NCI-H187 (cell line): ENCODE measurements at places on chromosomes 11 and 22.

DNA sequence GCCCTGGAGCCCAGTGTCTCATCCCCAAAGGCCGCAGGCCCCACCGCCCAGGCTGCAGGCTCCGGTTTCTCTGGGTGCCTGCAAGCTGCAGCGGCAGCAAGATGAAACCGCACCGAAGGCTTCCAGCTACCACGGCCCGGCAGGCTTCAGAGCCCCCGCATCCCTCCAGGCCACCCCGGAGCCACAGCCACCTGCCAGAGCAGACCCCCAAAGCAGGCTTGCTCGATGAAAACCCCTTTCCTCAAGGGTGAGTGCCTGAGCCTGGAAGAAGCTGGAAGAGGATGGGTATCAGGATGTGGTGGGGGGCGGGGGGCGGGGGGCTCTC, 24.5 kb upstream of the GNB1L start:
- DNase-seq, result no peak

DNA sequence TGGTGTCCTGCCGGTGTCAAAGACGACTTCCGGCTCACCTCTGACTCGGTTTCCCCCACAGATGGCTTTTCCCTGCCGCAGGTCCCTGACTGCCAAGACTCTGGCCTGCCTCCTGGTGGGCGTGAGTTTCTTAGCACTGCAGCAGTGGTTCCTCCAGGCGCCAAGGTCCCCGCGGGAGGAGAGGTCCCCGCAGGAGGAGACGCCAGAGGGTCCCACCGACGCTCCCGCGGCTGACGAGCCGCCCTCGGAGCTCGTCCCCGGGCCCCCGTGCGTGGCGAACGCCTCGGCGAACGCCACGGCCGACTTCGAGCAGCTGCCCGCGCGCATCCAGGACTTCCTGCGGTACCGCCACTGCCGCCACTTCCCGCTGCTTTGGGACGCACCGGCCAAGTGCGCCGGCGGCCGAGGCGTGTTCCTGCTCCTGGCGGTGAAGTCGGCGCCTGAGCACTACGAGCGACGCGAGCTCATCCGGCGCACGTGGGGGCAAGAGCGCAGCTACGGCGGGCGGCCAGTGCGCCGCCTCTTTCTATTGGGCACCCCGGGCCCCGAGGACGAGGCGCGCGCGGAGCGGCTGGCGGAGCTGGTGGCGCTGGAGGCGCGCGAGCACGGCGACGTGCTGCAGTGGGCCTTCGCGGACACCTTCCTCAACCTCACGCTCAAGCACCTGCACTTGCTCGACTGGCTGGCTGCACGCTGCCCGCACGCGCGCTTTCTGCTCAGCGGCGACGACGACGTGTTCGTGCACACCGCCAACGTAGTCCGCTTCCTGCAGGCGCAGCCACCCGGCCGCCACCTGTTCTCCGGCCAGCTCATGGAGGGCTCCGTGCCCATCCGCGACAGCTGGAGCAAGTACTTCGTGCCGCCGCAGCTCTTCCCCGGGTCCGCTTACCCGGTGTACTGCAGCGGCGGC, 5.5 kb downstream of the B3GNT6 start:
- DNase-seq, result no peak

DNA sequence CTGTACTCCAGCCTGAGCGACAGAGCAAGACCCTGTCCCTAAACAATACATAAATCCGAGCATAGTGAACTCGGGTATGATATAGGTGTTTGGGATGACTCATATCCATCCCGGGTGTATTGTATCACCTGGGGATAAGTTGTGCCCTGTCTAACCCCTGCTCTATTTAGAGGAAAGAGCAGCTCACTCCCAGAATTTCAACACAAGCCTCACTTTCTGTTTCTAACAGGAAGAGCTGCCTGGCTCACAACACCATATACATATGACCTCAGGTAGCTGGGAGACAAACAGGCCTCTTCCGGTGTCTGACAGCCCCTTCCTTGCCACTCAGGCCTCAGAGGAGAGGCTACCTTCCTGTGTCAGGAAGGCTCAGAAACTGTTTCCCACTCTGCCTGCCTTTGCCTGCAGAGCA, 9.9 kb upstream of the MICALL1 start:
- no peak for DNase-seq

- no peak for DNase-seq
Observed at GRCh38 chr11:112016088-112016764, 9.0 kb upstream of the DLAT start.

DNA sequence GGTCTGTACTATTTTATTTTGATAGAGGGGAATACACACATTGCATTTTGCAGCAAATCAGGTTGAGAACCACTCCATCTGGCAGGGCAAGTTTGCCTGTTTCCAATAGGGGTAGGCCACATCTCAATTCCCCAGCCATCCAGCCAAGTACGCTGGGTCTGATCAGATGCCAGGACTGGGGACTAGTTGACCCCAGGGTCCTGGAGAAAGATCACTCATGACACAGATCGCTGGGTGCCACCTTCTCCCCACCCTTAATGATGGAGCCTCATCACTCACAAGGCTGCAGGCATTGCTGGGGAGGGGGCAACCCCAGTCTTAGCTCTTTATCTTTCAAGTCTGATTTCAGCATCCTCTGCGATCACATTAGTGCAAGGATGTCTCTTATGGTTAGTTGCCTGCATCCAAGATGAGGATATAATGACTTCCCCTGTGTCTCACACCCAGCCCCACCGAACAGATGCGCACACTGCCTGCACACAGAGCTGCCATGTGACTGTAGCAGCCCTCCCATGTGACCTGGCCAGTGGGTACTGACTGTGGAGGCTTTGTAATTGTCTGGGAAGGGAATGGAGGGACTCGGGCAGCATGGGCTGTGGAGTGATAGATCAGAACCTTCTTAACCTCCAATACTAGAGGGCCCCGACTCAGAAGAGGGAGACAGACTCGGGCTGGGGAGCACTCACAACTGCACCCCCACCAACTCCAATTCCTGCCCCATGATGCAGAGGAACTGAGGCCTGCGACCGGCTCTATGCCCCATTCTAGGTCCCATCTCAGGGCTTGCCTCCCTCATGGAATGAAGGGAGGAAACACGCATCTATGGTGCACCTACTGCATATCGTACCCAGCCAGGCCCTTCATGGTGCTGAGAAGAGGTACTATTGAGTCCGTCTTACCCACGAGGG, 155.8 kb downstream of the DSCAML1 start:
- DNase-seq, result no peak

DNA sequence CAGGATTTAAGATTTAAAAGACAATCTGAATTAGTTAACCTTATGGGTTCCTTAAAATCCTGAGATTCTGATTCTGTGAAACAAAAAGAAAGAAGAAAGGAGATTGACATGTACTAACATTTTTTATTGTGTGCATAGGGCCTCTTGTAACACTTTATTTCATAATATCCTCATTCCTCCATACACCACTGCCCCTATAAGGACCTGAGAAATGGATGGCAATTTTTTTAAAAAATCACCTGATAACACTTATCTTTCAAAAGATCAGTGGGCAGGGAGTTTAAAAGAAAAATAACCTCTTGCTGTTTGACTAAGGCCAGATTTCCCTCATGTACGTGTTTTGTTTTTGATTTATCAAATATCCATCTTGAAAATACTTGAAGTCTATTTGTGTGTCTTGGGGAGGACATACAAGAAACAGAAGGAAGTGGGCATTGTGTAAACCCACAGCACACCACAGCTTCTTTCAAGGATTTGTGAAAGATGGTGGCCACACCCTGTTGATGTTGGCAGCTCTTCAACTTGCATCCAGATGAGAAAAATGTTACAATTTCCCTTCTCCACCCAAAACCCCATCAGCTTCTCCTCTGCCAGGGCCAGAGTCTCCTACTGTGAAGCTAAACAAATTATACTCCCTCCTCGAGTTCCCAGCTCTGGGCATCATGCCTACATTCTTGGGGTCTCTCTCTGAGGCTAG, 35.0 kb upstream of the MPEG1 start:
- no peak for DNase-seq

- DNase-seq, result no peak
Observed at GRCh38 chr22:37439347-37439746, 12.1 kb upstream of the ELFN2 start.

- no peak for DNase-seq
Observed at GRCh38 chr11:75214411-75214821, 26.2 kb upstream of the TPBGL start.

GRCh38 chr11:113249786-113250185, 64.6 kb upstream of the TTC12 start:
- DNase-seq, result no peak

DNA sequence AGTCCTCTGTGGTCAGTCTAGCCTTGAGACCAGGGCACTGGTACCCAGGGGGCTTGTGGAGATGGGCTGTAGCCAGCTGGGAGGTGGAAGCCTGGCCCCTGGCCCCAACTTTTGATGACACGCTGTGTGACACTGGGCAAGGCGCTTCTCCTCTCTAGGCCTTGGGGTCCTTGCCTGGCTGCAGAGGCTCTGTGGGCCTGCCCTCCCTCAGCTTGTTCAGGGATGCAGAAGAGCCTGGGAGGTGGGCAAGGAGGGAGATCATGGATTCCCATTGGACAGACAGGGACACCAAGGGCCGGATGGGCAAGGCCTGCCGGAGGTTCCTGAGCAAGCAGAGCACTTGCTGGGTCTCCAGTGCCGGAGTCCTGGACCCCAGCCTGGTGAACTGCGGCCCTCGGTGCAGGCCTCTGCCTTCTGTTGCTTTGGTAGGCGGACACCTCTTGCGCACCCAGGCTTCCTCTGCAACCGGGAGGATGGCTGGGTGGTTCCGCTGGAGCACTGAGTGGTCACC, 1.3 kb upstream of the PPP2R5B start:
- no peak for DNase-seq

DNA sequence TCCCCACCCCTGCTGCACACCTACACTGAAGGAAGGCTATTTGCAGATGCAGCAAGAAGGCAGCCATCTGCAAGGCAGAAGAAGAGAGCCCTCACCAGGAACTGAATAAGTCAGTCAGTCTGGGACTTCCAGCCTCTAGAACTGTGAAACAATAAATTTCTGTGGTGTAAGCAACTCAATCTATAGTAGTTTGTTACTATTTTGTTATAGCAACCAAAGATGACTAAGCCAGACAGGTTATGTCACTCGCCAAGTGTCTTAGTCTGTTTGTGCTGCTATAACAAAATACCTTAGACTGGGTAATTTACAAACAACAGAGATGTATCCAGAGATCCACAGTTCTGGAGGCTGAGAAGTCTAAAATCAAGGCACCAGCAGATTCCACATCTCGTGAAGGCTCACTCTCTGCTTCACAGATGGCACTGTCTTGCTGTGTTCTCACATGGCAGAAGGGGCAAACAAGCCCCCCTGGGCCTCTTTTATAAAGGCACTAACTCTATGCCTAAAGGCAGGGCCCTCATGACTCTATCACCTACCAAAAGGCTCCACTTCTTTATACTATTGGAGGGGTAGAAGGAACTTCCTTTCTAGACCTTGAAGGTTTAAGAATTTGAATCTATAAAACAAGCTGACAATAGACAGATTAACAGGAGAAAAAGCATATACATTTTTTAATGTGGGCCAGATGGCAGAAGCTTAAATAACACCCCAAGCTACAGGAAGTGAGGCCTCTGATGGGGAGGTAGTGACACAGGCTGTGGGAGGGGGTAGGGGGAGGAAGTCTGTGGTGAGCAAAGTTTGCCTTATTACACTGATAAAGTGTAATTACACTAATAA, 12.3 kb downstream of the APOL6 start:
- no peak for DNase-seq

GRCh38 chr11:134079317-134079716, 10.4 kb downstream of the JAM3 start:
- no peak for DNase-seq
